ENCODE measurements at places on chromosomes 1 and 21. TPM values are rescaled to one million over a fixed set of nuclear protein-coding genes. Genes with fewer than 3 reads are reported as not detected.

DNA sequence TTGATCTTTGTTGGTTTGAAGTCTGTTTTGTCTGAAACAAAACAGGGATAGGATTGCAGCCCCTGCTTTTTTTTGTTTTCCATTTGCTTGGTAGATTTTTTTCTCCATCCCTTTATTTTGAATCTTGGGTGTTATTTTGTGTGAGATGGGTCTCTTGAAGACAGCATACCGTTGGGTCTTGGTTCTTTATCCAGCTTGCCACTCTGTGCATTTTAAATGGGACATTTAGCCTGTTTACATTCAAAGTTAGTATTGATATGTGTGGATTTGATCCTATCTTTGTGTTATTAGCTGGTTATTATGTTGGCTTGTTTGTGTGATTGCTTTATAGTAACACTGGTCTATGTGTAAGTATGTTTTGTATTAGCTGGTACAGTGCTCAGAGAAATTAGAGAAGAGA, 40.9 kb downstream of the GIPC2 start:
- no peaks in the 10 kb centered on the region for H3K4me1 ChIP-seq
- DNase-seq: no peak
- H3K27me3 ChIP-seq: no peaks in the 10 kb centered on the region
- no peaks in the 10 kb centered on the region for H3K36me3 ChIP-seq
- no peak overlapping the region for H3K27ac ChIP-seq
- H3K4me3 ChIP-seq: no peak overlapping the region

- no peak overlapping the region for H3K4me3 ChIP-seq
- no peak for DNase-seq
- no peaks in the 10 kb centered on the region for H3K4me1 ChIP-seq
- no peaks in the 10 kb centered on the region for H3K27me3 ChIP-seq
Observed at GRCh38 chr1:55310505-55310971, 95.4 kb upstream of the USP24 start.

DNA sequence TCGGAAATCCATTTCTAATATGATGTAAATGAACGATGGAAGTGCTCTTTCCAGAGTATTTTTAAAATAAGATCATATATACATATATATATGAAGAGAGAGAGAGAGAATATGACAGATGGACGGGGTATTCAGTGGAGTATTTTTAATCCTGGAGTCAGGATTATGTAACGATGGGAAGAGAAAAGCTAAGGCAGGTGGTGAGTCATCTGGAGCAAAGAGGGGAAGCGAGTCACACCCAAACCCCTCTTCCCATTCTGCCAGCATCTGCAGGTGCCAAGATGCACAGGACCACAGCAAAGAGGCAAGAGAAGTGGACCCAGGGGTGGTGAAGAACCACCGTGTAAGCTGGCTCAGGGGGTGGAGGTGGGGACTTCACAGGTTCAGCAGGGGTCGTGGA, 102.7 kb upstream of the GRIK3 start:
- H3K4me3 ChIP-seq: no peak overlapping the region
- H3K36me3 ChIP-seq: no peaks in the 10 kb centered on the region
- DNase-seq: no peak

DNA sequence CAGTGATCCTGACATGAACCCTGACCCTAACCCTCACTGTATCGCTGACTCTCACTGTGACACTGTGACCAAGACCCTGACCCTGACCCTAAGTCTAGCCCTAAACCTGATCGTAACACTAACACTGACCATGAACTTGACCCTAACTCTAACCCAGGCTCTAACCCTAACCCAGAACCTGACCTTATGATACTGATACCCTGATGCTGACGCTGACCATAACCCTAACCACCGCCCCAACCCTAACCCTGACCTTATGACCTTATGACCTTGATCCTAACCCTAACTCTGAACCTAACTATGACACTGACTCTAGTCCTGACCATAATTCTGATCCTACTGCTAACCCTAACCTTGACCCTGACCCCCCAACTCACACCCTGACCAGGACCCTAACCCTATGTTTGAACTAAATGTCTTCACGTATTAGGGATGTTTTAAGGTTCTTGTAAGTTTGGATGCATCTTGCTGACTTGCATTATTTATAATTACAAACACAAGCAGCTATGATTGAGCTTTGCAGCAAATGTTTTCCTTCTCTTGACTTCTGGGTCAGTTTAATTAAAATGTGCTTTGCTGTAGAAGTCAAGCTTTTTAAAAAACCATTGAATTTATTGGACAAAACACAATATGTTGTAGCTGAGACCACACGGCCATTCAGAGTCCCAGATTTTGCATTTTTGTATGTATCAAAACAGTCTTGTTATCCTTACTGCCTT, 23.9 kb upstream of the PRSS38 start:
- H3K36me3 ChIP-seq: no peaks in the 10 kb centered on the region
- H3K27me3 ChIP-seq: no peaks in the 10 kb centered on the region
- peaks cover 23% of the 10 kb centered on the region for H3K4me1 ChIP-seq

- H3K36me3 ChIP-seq: no peaks in the 10 kb centered on the region
- no peak for DNase-seq
- H3K4me1 ChIP-seq: no peaks in the 10 kb centered on the region
- H3K27ac ChIP-seq: no peak overlapping the region
- no peaks in the 10 kb centered on the region for H3K27me3 ChIP-seq
- no peak overlapping the region for H3K4me3 ChIP-seq
Observed at GRCh38 chr1:50295566-50295965, 127.7 kb downstream of the DMRTA2 start.

DNA sequence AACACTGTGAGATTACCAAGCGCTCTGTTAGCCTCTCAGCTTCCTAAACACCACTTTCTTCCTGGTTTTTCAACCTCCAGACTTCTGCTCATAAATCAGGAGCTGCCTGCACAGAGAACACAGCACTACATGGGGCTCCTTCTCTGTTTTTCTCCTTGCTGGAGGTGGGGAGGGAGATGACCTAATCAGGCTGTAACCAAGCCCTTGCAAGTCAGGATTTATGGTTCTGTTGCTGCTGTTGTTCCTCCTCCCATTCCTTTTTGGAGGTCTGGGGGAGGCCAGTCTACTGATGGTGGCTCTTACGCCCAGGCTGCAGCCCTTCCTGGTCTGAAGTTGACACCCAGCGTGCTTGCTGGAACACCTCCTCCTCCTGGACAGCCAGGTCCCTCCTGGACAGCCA, 80.9 kb upstream of the AJAP1 start:
- H3K27ac ChIP-seq: no peak overlapping the region
- H3K36me3 ChIP-seq: no peaks in the 10 kb centered on the region
- no peak overlapping the region for H3K4me3 ChIP-seq
- H3K4me1 ChIP-seq: no peaks in the 10 kb centered on the region
- H3K27me3 ChIP-seq: no peaks in the 10 kb centered on the region

DNA sequence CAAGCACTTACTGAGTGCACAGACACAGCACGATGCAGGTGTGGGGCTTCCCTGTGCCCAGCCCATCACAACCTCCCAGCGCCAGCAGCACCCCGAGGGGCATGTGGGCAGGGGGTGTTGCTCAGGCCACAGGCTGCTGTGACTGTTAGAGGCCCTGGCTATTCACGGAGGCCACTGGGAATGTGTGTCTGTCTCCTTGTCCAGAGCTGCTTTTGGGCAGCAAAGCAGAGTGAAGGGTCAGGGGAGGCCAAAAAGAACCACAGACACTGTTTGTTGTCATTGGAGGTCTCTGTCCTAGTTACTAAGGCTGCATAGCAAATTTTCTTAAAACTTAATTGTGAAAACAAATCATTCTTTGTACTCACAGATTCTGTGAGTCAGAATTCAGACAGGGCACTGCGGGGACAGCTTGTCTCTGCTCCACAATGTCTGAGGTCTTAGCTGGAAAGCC, 49.6 kb downstream of the TNFRSF8 start:
- H3K4me3 ChIP-seq: no peak overlapping the region
- no peak overlapping the region for H3K27ac ChIP-seq
- H3K4me1 ChIP-seq: peaks cover 17% of the 10 kb centered on the region
- no peak for DNase-seq
- H3K27me3 ChIP-seq: no peaks in the 10 kb centered on the region
- H3K36me3 ChIP-seq: no peaks in the 10 kb centered on the region

RYR2 gene
- 0.22 TPM for total RNA-seq

CFHR1 gene
- total RNA-seq: not detected

LCE3D gene
- total RNA-seq: not detected
